ENCODE measurements at places on chromosomes 6 and 20. TPM values are rescaled to one million over a fixed set of nuclear protein-coding genes. Genes with fewer than 3 reads are reported as not detected.

- no peak for DNase-seq
Observed at GRCh38 chr6:110389689-110390382, 25.5 kb downstream of the DDO start.

DNA sequence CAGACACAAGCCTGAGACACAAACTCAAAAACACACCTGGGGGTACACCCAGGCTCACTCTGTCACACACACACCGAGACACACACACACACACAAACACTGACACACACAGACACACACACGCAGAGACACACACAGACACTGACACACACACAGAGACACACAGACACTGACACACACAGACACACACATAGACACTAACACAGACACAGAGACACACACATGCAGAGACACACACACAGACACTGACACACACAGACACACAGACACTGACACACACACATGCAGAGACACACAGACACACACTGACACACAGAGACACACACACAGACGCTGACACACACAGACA is 14.4 kb upstream of the ABHD16B start:
- no peak for DNase-seq

DNA sequence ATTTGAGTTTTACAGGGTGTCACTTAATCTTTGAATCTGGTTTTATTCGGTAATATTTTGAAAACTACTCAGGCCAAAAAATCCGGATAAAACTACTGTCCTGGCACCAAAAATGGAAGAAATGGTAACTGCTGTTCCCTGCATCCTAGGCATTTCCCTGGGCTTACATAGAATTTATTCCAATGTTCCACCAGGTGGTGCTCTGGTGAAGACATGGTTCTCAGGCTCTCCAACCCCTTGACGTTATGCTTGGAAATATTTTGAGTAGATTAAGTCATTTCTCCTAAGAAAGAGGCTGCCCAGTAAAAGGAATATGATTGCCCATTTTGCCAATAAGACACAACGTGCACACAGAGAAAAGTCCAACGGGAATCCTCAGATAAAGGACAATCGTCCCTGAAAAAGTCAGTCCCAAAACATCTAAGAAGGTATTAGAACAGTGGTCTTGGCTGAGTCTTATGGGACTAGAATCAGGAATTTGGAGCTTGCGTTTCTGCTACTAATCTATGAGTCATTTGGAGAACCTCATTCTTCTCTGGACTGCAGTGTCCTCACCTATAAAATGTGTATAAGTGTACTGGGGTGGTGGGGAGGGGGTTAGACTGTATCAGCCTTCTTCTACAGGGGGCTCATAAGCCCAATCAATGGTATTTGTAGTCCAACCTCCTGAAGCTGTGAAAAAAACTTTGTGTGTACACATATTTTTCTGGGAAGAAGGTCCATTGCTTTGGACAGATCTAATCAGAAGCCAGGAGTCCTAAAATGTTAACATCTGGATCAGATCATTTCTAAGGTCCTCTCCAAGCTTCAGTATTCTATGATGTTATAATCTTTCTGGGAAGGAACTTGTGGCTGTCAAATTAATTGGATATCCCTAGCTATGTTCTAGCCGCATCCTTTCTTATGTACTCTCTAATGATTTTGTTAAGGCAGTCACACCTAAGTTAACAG is 131.0 kb upstream of the BMP2 start:
- DNase-seq, result no peak

DNA sequence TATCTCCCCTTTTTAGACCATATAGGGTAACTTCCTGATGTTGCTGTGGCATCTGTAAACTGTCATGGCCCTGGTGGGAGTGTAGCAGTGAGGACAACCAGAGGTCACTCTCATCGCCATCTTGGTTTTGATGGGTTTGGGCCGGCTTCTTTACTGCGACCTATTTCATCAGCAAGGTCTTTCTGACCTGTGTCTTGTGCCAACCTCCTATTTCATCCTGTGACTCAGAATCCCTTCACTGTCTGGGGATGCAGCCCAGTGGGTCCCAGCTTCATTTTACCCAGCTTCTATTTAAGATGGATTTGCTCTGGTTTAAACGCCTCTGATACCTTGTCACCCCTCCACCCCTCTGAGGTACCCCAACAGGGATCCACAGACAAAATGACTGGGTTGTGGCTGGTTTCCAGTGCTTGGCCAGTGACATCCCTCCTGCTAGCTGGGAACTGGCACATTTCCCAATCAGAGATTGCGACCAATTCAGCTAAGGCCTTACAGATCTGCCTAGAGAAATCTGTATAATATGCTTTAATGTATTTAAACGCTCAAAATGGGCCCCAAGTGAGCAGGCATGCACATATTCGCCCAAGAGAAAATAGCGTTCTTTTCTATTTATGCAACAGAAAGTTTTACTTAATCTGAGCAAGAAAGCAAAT is 315.6 kb upstream of the QKI start:
- DNase-seq, result no peak

- no peak for DNase-seq
Observed at GRCh38 chr6:129882510-129883023, 21.5 kb upstream of the TMEM244 start.

GRCh38 chr6:161853657-161854056 is 579.8 kb upstream of the AGPAT4 start:
- no peak for DNase-seq

- no peak for DNase-seq
Observed at GRCh38 chr6:107202876-107203468, 87.7 kb upstream of the BEND3 start.

DNA sequence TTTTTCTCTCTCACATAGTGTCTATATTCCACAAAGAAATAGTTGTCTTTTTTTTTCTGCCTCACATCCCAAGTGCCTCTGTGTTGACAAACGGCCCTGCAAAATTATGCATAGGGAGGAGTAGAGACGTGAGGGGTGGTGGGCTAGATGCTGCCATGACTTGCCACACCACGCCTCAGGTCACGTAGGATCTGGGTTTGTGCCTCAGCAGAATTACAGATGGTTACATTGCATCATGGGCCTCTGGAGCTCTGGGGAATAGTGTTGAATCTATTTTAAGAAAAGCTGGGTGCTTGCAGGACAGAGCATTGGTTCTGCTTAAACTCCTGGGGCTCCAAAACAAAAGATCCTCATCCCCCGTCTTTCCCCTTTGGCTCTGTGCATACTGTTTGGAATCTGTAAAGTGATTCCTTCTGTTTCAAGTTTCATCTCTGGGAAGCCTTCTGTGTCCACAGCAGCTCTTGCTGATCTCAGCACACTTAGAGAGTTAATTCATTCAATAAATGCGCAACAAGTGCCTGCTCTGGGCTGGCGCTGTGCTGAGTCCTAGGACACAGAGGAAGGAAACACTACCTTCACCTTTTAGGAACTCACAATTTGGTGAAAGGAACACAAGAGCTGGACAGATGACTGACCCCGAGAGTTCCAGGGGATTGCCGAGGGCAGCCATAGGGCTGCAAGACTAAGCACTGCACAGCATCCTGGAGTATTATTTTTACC is 2.4 kb downstream of the FANCE start:
- no peak for DNase-seq

DNA sequence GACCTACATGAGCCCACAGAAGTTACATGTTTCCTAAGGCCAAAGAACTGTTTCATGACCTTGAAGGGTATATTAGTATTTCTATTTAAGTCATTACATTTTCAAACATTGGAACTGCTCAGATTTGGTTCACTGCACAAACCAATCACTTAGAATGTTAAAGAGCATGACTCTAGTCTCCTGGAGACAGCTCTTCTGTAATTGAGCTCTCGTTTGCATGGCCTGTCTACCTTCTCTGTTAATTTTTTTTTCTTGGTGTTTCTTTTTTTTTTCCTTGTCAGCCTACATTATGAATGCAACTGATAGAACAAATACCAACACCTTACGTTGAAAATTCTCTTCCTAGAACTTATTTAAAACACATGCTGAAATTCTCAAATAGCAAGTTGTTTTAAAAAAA is 860.2 kb upstream of the MAP3K7 start:
- DNase-seq, result no peak

DNA sequence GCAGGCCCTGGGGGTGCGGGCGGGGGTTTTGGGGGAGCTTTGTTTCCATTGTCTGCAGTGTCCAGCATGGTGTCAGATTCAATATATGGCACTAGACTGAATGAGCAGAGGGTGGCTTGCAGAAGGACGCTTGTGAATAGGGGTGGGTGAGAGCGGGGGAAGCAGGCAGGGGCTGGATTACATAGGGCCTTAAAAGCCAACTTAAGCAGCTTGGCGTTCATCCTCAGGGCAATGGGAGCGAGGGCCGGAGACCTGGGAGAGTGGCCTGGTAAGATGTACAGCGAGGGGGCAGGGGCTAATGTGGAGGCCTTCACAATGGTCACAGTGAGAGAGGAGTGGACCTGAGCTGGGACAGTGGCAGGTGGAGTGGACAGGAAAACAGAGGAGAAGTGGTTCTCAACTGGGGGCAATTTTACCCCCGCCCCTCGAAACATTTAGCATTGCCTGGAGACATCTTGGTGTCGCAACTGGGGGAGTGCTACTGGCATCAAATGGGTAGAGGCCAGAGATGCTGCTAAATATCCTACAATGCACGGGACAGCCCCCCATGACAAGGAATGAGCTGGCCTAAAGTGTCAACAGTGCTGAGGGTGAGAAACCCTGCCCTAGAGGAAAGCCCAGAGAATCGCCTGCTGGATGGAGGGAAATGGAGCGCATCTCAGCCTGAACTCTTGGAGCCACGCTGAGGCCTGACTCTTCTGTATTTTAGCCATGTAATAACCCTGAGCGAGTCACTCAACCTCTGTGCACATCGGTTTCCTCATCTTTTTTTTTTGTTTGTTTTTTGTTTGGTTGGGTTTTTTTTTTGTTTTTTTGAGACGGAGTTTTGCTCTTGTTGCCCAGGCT is 15.1 kb upstream of the BAK1 start:
- no peak for DNase-seq

DNA sequence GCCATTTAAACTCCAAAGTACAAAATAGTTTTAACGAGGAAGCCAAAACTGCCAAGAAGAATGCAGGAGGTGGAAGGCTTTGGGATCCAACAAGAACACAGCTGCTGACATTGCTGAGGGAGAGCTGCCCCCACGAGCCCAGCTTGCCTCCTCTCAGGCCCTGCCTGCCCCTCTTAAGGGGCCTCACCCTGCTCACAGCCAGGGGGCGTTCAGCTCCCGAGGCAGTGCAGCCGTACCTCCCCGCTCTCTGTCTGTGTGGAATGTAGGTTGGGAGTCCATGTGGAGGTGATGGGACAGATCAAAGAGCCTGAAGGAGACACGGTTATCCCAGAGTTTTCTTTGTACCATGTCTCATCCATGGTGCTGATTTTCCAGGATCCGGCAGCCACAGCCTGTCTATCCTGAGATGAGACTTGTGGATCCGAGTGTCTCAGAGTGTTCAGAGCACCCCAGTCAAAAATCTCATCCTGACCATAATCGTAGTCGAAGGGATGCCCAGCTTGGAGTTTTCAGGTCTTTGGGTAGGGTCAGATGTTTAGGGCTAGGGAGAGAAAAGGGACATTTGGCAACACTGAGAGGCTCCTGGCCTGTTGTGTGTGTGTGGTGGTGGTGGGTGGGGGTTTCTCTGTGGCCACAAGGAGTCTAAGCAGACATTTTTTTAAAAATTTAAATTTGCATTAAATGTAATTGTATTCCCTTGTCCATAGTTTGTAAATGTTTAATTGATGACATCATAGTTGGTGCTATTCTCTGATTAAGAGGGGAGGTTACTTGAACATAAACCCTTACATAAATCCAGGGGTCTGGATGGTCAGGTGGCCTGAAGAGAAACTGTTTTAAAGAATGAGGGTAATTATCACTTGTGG is 111.4 kb upstream of the CLDN20 start:
- DNase-seq, result no peak

GRCh38 chr6:14511061-14511586 is 393.6 kb downstream of the CD83 start:
- no peak for DNase-seq

DNA sequence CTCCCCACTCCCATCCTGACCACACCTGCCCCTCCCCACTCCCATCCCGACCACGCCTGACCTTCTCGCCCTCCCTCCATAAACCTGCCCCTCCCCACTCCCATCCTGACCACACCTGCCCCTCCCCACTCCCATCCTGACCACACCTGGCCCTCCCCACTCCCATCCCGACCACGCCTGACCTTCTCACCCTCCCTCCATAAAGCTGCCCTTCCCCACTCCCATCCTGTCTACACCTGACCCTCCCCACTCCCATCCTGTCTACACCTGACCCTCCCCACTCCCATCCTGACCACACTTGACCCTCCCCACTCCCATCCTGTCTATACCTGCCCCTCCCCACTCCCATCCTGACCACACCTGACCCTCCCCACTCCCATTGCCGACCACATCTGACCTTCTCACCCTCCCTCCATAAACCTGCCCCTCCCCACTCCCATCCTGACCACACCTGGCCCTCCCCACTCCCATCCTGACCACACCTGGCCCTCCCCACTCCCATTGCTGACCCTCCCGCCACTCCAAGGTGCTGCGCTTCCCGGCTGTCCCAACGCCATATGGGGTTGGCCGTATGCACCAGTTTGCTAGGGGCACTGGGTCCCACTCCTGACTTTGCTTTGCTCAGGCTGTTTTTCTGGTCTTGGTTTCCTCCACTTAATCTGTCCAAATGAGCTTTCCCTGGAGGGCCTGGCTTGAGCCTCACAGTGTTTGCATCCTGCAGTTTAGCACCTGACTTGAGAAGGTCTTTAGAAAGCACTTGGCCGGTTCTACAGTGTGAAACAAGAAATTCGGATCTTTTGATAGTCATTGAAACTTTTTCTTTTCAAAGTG is 2.9 kb downstream of the KIF25 start:
- DNase-seq, result no peak

- no peak for DNase-seq
Observed at GRCh38 chr20:51171141-51171540, 148.2 kb upstream of the KCNG1 start.

DNA sequence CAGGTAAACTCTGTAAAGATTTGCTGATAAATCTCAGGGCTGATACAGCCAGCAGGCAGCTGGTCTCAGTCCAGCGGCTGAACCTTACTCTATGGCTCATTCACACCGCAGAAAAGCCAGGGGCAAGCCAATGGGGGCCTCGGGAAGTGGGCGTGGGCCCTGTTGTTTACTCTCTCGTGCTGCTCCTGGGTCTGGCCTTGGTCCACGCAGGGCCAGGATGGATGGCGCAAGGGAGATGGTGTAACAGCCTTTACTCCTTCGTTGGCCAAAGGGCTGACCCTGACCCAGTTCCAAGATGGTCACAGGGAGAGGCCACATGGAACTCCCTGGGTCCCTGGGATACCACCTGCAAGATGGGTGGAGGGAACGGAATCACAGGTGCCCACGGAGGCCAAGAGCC is 16.2 kb downstream of the KCNK17 start:
- DNase-seq, result no peak

The ZNF165 gene
- total RNA-seq, result 1.4 TPM

The BEND6 gene
- total RNA-seq, result not detected

The SAMD3 gene
- 38.5 TPM for total RNA-seq

The SLC13A3 gene
- total RNA-seq, result 0.29 TPM

The SEMG1 gene
- not detected for total RNA-seq

The MEI4 gene
- not detected for total RNA-seq

The RIMS4 gene
- total RNA-seq, result not detected

The GPRC6A gene
- not detected for total RNA-seq
